Endodermal cell (in vitro differentiated cells): ENCODE measurements at places on chromosomes 12 and 14. TPM values are rescaled to one million over a fixed set of nuclear protein-coding genes. Genes with fewer than 3 reads are reported as not detected.

STYK1 gene
- total RNA-seq: 2.6 and 3.3 TPM in 2 replicates

KDM2B gene
- 103 to 228 TPM (median 110 TPM) in 3 replicates for total RNA-seq

RGS6 gene
- 15.3 and 16.3 TPM in 2 replicates for total RNA-seq

ESRRB gene
- 0.52 to 1.2 TPM (median 1.0 TPM) in 3 replicates for total RNA-seq

RBP5 gene
- 19.3 to 21.9 TPM (median 20.1 TPM) in 3 replicates for total RNA-seq

TMPRSS12 gene
- total RNA-seq: not detected in 3 replicates

CACNA2D4 gene
- total RNA-seq: 4.4 and 5.7 TPM in 2 replicates

GPR68 gene
- total RNA-seq: 0.25 to 0.38 TPM (median 0.31 TPM) in 3 replicates

ZNF705A gene
- not detected in 3 replicates for total RNA-seq

LRRC10 gene
- total RNA-seq: not detected in 2 replicates

SLC6A15 gene
- total RNA-seq: 4.7 and 4.9 TPM in 2 replicates

MMP19 gene
- total RNA-seq: 0.40 to 1.1 TPM (median 0.59 TPM) in 3 replicates

HOXC9 gene
- total RNA-seq: not detected in 3 replicates

ATP5F1B gene
- 660 to 694 TPM (median 681 TPM) in 3 replicates for total RNA-seq

LALBA gene
- total RNA-seq: not detected in 2 replicates

PPFIA2 gene
- total RNA-seq: not detected in 3 replicates

C12orf42 gene
- 0.99 TPM in 1 of 3 replicates, not detected in the others for total RNA-seq

TMEM63C gene
- 0.42 to 1.6 TPM (median 1.1 TPM) in 3 replicates for total RNA-seq

COX8C gene
- total RNA-seq: not detected in 3 replicates

KRT77 gene
- total RNA-seq: not detected in 3 replicates

ACSS3 gene
- 27.5 and 29.4 TPM in 2 replicates for total RNA-seq

TMEM233 gene
- total RNA-seq: not detected in 2 replicates

EXOC3L4 gene
- total RNA-seq: 2.1 and 3.6 TPM in 2 replicates

BRI3BP gene
- total RNA-seq: 9.3 and 10.5 TPM in 2 replicates

ADAMTS20 gene
- 1.1 to 23.2 TPM (median 1.1 TPM) in 3 replicates for total RNA-seq

PARP11 gene
- 24.7 and 30.3 TPM in 2 replicates for total RNA-seq

PTPRO gene
- 0.27 and 0.31 TPM in 2 replicates for total RNA-seq

INF2 gene
- total RNA-seq: 70.0 to 104 TPM (median 99.7 TPM) in 3 replicates

CMA1 gene
- total RNA-seq: not detected in 3 replicates

RFX4 gene
- 0.29 and 0.86 TPM in 2 replicates for total RNA-seq

AQP5 gene
- 0.36 to 0.77 TPM (median 0.66 TPM) in 3 replicates for total RNA-seq
